ENCODE measurements at places on chromosomes 12 and 14.

- no peak for DNase-seq
These were observed 88.9 kb downstream of the PTGER2 start for GRCh38 chr14:52402812-52403526.

DNA sequence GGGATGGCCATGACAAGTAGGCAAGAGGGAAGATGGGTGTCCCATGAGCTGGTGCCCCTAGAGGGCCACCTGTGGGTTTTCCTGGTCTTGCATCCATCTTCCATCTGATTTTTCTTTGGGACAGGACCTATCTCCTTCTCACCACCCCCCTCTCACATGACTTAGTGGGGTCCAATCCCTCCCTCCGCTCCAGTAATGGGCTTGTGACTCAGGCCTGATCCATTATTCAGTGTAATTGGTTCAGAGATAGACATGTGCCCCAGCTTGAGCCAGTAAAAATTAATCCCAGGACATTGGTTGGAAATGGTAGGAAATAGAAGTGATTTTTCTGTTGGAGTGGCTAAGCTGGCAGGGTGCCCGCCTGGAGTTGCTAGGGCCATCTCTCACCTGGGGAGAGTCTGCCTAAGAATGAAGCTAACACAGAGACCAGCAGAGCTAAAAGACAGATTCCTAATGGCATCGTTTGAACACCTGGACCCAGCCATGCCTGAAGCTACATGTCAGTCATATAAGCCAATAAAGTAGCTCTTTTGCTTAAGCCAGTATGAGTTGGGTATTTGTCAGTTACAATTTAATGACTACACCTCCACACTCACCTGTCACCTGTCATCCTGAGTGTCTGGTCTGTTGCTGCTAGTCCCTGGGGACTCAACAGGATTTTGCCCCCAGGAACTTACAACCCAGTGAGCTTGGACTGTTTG is 14.7 kb downstream of the RASAL1 start:
- DNase-seq: no peak

GRCh38 chr14:90491221-90491885 is 94.5 kb downstream of the CALM1 start:
- DNase-seq: no peak

DNA sequence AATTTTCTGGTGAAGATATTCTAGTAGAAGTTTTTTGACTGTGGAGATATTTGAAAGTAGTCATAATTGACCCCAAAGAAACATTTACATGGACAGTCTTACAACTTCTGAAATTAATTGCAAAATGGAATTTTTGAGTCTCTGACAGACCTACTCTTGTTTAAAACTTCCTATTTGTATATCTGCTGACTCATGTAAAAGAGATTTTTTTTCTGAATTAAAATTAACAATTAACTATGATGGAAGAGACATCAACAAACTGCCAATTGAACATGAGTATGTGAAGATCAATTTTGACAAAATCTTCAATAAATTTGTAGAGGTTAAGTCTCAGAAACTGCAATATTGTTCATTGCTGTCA is 108.5 kb upstream of the MAX start:
- DNase-seq: no peak

DNA sequence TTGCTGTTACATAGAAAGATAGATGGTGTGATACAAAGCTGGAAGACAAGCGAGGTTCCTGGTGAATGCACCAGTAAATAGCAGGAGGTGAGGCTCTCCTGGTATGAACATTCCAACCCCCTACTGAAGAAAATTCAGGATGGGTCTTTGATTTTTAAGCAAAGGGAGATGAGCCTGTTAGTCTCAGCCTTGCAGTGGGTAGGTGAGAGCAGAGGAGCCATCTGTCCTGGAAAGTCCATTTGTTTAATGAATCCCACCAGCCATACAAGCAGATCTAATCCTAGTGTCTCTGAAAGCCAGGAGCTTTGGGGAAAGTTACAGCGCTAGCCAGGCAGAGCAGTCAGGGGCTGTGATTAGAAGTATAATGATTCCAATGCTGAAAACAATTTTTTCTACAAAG is 234.8 kb upstream of the FOXN3 start:
- DNase-seq: no peak

DNA sequence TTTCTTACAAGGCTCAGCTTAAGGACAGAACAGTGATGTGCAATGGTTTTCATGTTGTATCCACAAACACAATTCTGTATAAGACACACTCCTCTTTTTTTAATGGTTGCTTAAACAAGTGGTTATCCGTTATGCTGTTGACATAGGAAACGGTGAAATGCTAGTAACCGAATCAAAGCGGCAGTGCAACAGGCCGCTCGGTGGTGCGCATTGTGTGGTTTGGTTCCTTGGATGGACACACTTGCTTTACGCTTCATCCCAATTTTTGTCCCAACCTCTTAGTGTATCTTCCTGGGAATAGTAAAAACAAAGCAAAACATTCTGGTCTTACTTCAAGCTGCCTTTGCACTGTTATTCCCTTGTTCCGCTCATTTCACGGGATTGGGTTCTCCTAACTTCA is 650 bp upstream of the PTGER2 start:
- no peak for DNase-seq

GRCh38 chr14:74867673-74868072 is 8.3 kb downstream of the PROX2 start:
- DNase-seq: no peak

Measured in GM12864 (cell line).